HEK293T (cell line): ENCODE measurements at places on chromosomes 5 and 9.
A peak's percentile ranks its signal among the peaks of the same experiment; 100 is the strongest.

DNA sequence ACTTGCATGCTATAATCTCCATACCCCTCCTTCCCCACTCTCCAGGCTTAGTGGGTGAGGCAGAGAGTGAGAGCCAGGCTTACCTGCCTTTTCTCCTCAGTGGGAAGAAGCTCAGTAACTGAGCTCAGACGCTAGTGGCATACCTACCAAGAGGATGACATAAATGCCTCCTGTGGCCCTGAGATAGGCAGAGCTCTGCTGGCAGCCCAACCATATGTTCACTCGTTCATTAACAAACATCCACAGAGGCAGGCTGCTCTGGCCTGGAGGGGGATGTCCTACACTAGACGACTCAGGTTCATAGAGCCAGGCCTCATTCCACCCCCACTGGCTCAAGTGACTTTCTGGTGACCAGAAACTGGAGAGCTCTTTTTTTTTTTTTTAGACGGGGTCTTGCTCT is 81.3 kb downstream of the THBS4 start:
- no peak for DNase-seq

GRCh38 chr9:88197781-88198340 is 59.6 kb upstream of the SPATA31C2 start:
- DNase-seq = no peak

DNA sequence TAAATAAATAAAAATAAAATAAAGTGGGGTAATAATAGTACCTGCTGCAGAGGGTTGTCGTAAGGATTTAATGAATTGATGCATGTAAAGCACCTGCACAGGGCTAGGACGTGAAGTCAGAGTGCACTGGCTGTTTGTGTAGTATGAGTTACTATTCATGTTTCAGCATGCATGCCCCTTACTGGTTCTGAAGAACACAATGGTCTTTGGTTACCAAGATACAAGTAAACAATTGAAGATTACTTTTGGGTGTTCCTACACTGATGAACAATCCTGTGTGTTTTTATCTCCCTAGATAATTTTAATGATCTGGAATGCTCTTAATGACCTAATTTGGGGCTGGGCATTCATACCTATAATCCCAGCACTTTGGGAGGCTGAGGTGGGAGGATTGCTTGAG is 23.2 kb upstream of the PRRC2B start:
- no peak for DNase-seq

DNA sequence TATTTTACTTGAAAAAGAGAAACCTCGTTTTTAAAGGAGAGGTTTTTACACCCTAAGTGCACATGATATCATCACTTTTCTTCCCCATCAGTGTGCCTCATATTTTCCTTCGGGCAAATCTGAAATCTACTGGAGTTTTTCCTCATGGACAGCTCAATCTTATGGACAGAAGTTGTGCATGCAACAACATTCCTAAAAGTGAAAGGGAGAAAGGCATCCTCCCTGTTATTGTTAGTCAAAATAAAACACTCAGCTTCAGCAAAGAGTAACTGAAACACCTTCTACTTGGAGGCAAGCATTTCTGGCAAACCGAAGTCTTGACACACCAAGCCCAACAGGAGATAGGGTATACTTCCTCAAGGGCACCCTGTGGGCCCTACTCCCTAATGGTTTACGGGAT is 217.9 kb downstream of the BNC2 start:
- no peak for DNase-seq

DNA sequence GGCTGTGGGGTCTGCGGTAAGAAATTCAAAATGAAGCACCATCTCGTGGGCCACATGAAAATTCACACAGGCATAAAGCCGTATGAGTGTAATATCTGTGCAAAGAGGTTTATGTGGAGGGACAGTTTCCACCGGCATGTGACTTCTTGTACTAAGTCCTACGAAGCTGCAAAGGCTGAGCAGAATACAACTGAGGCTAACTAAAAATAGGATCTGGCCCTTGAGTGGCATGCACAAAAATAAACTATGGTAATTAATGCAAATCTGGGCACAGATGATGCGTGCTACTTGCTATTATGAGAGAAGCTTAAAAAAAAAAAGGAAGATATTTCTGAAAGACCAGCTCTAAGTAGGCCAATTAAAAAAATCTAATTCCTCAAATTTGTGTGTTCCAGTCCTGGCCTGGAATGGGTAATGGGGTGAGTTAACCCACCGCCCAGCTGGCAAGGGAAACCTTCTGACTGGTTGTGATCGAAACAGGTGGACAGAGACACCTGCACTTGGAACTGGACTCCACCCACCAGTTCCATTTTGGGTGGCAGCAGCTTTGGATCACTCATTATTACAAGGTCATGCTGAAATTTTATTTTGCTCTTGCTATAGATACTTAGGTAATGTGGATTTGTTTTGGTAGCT is 26.6 kb upstream of the ZBTB34 start:
- no peak for DNase-seq

DNA sequence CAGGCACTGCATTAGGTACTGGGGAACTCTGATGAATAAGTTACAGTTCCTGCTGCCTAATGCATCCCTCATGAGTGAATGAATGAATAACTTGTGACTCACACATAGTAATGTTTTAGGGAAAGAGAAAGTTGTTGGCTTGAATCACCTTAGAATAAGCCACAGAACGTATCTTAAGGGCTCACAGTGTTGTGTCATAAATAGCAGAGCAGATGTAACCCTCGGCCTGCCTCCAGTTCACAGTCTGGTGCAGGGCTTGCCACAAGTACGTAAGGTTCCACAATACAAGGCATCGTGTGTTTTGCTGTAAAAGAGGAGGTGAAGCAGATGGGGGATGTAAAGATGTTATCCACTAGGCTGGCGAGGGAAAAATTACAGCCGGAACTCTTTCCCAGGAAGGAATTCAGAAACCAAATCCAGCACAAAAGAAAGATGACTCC is 218.7 kb downstream of the TRPM3 start:
- no peak for DNase-seq

DNA sequence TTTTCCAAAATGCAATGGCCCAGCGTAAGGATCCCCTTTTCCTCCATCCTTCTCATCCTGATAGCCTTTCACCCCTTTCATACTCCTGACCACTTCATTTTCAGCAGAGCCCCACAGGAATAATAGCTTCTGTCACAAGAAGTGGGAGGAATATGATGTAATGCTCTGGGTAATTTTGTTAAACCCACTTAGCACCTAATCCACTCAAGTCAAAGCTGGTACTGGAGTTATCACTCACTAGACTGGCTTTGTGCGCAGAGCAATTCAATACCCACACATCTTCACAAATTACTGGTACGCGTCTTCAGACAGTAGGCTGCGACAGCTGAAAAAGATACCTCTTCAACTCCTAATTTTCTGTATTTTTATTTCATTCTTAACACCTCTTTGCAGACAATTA is 2232.8 kb upstream of the WWC1 start:
- DNase-seq = no peak

- DNase-seq = peak; percentile 50
These were observed 13.5 kb downstream of the MOCS2 start for GRCh38 chr5:53095931-53096525.

GRCh38 chr5:64784451-64785025 is 15.8 kb downstream of the CWC27 start:
- peak; percentile 45 for DNase-seq

- no peak for DNase-seq
These were observed 118.7 kb downstream of the LPAR1 start for GRCh38 chr9:110919609-110920008.

DNA sequence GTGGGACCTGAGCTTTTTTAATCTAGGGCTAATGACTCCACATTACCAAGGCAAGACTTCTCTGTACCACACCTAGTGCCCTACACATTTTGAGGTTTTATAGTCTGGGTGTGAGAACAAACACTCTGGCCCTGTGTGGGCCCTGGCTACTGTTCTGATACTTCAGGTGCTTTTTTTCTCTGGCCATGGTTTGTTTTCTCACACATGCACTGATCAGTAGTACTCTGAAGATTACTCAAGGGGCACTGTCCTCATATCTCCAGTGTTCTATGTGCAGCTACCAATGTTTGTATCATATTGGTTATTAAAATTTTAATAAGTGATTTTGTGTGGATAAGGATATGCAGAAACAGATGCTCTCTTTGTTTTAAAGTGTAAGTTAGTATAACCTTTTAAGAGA is 5.9 kb upstream of the C9orf40 start:
- DNase-seq = no peak

DNA sequence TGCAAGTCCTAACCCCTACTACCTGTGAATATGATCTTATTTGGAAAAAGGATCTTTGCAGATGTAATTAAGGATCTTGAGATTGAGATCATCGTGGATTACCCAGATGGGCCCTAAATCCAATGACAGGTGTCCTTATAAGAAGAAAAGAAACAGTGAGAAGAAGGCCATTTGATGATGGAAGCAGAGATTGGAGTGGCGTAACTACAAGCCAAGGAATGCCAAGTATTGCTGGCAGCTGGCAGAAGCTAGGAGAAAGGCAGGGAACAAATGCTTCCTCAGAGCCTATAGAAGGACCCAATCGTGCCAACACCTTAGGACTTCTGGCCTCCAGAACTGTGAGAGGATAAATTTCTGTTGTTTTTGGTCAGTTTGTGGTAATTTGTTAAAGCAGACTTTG is 70.1 kb upstream of the PALM2AKAP2 start:
- DNase-seq = no peak

GRCh38 chr5:126462239-126463014 is 39.2 kb downstream of the GRAMD2B start:
- no peak for DNase-seq

DNA sequence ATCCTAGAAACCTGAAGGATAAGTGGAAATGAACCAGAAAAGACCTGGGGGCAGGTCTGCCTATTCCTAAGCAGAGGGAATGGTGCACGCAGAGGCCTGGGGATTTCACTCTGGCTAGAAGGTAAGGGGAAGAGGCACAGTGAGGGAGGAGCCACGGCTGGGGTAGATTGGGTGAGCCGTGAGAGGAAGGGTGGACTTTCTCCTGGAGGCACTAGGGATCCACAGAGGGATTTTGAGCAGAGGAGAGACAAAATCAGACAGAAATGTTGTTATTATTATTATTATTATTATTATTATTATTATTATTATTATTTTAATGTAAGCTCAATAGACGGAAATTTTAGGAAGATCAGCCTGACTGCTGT is 3.0 kb upstream of the ADGRD2 start:
- no peak for DNase-seq

GRCh38 chr5:179914032-179914755 is 6.5 kb upstream of the TBC1D9B start:
- DNase-seq = no peak

- no peak for DNase-seq
These were observed 142.2 kb downstream of the SNX18 start for GRCh38 chr5:54659700-54660131.

- no peak for DNase-seq
These were observed 625 bp upstream of the OLFM1 start for GRCh38 chr9:135086597-135087488.

DNA sequence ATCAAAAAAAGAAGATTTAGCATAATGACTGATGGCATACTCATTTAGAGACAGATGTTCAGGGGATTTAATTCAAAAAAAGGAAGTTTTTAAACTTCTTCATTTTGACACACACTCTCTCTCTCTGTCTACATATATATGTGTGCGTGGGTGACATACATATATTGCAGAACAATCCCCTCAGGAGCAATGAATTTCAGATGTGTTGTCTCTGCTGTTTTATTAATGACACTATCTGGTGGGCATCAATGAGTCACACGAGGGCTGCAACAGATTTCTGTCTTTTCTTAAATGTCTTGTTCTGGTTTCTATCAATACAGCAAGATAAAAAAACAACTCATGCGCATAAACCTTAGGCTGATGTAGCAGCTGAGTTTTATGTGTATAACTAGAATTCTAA is 123.5 kb upstream of the SLCO6A1 start:
- no peak for DNase-seq

- no peak for DNase-seq
These were observed 16.2 kb downstream of the CYFIP2 start for GRCh38 chr5:157282150-157282549.

DNA sequence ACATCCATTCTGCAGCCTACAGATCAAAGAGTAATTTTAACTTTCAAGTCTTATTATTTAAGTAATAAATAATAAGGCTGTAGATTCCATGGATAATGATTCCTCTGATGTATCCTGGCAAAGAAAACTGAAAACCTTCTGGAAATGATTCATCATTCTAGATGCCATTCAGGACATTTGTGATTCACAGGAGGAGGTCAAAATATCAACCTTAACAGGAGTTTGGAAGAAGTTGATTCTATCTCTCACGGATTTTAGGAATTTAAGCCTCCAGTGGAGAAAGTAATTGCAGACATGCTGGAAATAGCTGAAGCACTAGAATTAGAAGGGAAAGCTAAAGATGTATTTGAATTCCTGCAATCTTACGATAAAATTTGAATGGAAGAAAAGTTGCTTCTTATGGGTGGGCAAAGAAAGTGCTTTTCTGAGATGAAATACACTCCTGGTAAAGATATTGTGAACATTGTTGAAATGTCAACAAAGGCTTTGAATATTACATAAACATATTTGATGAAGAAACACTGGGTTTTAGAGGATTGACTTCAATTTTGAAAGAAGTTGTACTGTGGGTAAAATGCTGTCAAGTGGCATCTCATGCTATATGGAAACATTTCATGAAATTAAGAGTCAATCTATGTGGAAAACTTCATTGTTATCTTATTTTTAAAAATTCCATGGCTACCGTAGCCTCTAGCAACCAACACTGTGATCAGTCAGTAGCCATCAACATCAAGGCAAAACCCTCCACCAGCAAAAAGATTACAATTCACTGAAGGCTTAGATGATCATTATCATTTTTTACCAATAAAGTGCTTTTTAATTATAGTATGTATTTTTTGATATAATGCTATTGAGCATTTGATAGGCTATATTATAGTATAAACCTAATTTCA is 1141.0 kb downstream of the CDH12 start:
- no peak for DNase-seq

DNA sequence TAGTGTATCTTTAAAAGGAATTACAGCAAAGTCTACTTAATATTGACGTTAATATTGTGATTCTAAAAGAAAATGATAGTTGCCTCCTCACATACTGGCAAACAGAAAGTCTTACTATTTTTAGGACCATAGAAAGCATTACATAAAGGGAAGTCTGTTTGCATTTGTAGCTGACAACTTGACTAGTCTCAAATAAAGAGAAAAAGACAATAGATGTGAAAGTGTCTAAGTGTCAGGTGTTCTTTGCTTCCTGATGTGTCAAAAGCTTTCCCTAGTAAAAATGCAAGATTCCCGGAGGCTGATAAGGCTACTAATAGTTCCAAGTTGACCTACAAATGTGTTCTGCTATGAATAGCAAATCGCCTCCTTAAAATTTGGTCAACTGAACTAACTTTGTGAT is 259.7 kb downstream of the CDH10 start:
- DNase-seq = no peak
